Activated T-helper 17 cell treated with anti-CD3 and anti-CD28 coated beads, Interleukin-2, amount 50 U/mL, for 72 hours (primary cell): ENCODE measurements at places on chromosomes 13 and 19.

DNA sequence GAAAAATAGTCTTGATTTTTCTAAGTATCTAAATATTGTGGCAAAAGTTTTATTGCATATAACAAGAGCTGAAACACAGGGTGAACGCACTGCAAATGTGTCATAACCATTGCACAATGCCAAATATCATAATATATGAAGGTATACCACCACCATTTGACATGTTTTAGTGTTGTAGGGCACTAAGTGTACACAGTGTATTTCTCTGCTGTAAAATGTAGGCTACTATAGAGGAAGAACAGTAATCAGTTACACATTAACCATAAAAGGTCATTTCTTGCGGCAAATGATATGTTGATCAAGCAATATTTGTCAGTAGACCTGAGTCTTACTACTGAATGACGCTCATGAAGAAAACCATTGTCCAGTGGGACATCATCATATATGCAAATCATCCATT is 18.3 kb upstream of the KLF5 start:
- H3K27ac ChIP-seq, result no peak overlapping the region
- no peak for ATAC-seq

DNA sequence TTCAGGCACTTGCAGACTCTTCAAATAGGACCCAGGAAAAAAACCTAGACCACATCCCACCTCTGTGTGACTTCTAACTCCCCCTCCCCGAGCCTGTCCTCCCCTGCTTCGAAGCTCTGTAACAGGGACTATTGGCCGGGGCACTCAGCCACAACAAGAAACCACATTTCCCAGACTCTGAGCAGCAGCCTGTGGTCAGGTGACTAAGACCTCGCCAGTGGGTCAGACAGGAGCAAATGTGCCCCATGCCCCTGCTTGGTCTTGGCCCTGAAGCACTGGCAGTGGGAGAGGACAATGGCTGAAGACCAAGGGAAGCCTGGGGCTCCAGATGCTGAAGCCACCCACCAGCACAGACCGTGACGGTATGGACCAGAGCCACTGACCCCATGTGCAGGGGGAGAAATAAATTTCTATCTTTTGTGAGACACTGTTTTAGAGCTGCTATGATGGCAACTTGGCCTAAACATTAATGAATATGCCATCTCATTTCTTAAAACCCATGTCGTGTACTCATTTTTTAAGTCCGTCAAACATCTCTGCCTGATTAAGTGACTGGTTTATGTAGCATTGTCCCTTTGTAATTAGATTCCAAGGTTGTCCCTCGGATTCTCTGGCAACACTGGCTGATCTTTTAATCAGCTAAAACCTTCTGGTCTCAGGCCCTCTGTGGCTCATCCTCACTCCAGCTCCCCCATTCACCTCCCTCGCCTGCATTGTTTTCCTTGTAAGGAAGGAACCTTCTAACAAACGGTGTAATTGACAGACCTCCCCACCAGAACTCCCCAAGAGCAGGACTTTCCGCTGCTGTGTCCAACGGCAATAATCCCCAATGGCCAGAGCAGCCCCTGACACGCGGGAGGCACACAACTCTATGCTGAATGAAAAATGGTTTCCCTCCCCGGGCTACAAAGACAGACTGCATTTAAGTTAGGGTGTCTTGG is 98.4 kb downstream of the STK24 start:
- peaks cover 90% of the 10 kb centered on the region for H3K36me3 ChIP-seq
- peak; percentile 31 for ATAC-seq
- H3K4me1 ChIP-seq, result peaks cover 54% of the 10 kb centered on the region
- H3K4me3 ChIP-seq, result peak overlapping the region; percentile 71
- H3K27me3 ChIP-seq, result no peaks in the 10 kb centered on the region
- H3K27ac ChIP-seq, result peak overlapping the region; percentile 92

- H3K4me3 ChIP-seq, result no peak overlapping the region
- peaks cover 5% of the 10 kb centered on the region for H3K36me3 ChIP-seq
- ATAC-seq, result peak; percentile 69
- H3K27me3 ChIP-seq, result no peaks in the 10 kb centered on the region
- H3K27ac ChIP-seq, result peak overlapping the region; percentile 75
These were observed 22.5 kb downstream of the DHRS12 start for GRCh38 chr13:51781246-51782022.

GRCh38 chr19:51822325-51822724 is 27.4 kb downstream of the FPR3 start:
- no peak overlapping the region for H3K27ac ChIP-seq
- no peaks in the 10 kb centered on the region for H3K27me3 ChIP-seq
- H3K4me3 ChIP-seq, result no peak overlapping the region
- no peaks in the 10 kb centered on the region for H3K36me3 ChIP-seq
- no peaks in the 10 kb centered on the region for H3K4me1 ChIP-seq
- ATAC-seq, result no peak

DNA sequence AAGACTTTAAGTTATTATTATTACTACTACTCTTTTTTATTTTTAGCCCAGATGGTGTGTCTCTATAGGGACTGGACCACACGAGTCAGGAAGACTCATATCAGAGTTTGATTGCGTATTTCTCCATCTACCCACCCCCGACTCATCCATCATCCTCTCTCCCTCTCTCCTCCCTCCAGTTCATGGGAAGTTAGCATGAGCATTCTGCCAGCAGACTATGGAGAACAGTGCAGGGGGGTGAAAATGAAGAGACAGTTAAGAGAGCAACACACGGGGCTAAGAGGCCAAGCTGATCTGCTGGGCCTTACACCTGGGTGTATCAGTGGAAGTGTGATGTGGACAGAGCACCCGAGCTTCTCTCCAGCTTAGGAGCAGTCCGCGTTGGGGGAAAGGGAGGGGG is 95.0 kb downstream of the UQCRFS1 start:
- no peaks in the 10 kb centered on the region for H3K36me3 ChIP-seq
- no peaks in the 10 kb centered on the region for H3K27me3 ChIP-seq
- no peak overlapping the region for H3K27ac ChIP-seq
- no peak for ATAC-seq
- H3K4me3 ChIP-seq, result no peak overlapping the region

DNA sequence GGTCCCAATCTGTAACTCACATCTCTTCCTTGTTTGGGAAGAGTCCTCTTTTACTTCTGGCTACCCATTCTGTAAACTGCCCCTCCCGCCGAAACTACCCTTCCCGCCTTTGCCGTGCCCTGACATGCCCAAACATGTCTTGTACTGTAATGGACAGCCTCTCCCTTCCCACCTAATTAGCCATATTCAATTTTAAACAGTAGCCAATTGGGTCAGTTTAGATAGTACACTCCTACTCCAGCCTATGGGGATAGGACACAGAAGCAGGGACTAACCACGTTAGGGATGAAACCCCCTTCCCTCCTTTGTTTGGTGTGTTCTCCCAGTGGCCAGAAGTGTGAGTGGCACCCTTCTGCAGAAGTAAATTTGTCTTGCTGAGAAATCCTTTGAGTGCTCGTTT is 34.2 kb downstream of the SACS start:
- H3K4me3 ChIP-seq, result no peak overlapping the region
- H3K4me1 ChIP-seq, result no peaks in the 10 kb centered on the region
- H3K27ac ChIP-seq, result no peak overlapping the region
- no peaks in the 10 kb centered on the region for H3K36me3 ChIP-seq

GRCh38 chr13:34720618-34721017 is 221.5 kb upstream of the NBEA start:
- H3K27ac ChIP-seq, result no peak overlapping the region
- H3K4me3 ChIP-seq, result no peak overlapping the region
- no peak for ATAC-seq
- H3K36me3 ChIP-seq, result no peaks in the 10 kb centered on the region

DNA sequence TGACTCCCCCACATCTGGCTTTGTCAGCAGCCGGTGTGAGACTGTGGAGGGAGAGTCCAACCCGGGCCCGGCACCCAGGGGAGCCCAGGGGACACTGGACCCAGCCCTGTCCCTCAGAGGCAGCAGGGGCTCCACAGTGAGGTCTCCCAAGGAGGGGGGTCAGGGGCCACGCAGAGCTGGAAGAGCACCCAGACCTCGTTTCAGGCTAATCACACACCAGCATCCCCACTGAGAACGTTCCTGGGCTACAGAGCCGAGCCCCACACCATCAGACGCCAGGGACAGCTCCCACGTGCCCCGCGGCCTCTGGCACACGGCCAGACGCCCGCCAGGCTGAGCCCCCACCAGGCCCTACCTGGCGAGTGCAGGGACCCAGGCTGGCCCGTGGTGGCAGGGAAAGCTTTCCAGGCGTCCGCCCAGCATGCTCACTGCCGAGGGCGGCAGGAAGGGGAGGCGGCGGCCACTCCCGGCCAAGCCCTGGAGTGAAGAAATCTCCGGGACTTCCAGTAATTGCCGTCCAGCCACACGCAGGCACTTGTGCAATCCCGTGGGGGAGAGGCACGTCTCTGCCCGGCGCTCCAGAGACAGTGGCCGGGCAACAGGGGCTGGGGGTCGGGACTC is 19.2 kb downstream of the SBNO2 start:
- no peak overlapping the region for H3K4me3 ChIP-seq
- H3K4me1 ChIP-seq, result no peaks in the 10 kb centered on the region
- H3K27ac ChIP-seq, result no peak overlapping the region
- ATAC-seq, result no peak
- H3K27me3 ChIP-seq, result no peaks in the 10 kb centered on the region
- H3K36me3 ChIP-seq, result peaks cover 11% of the 10 kb centered on the region

- no peak overlapping the region for H3K27ac ChIP-seq
- no peaks in the 10 kb centered on the region for H3K27me3 ChIP-seq
- no peaks in the 10 kb centered on the region for H3K4me1 ChIP-seq
- H3K4me3 ChIP-seq, result no peak overlapping the region
These were observed 11.6 kb upstream of the ATP8B3 start for GRCh38 chr19:1823539-1824251.

- ATAC-seq, result no peak
- H3K27ac ChIP-seq, result no peak overlapping the region
- no peak overlapping the region for H3K4me3 ChIP-seq
- H3K36me3 ChIP-seq, result peaks cover 19% of the 10 kb centered on the region
These were observed 48.8 kb upstream of the NPAS1 start for GRCh38 chr19:46970815-46971214.

DNA sequence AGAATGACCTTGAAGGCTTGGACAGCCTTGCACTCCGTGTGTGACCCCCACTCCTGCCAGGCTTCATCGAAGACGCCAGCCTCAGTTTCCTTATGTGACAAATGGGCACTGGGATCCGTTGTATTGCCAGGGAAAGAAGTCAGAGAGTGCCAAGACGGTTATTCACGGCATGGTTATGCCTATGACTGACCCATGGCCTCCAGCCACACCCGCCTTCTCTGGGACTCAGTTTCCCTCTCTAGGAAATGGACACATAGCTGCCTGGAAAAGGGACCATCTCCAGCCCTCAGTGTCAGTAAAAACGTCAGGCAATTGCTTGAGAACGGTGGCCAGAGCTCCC is 915 bp upstream of the UBE2S start:
- ATAC-seq, result no peak
- H3K4me1 ChIP-seq, result peaks cover 14% of the 10 kb centered on the region
- no peaks in the 10 kb centered on the region for H3K27me3 ChIP-seq
- H3K4me3 ChIP-seq, result peak overlapping the region; percentile 97

GRCh38 chr19:18507727-18508440 is 14.0 kb downstream of the ELL start:
- H3K4me3 ChIP-seq, result peak overlapping the region; percentile 54
- H3K4me1 ChIP-seq, result peaks cover 36% of the 10 kb centered on the region
- H3K36me3 ChIP-seq, result no peaks in the 10 kb centered on the region
- no peak for ATAC-seq
- H3K27ac ChIP-seq, result peak overlapping the region; percentile 89
- H3K27me3 ChIP-seq, result no peaks in the 10 kb centered on the region

- ATAC-seq, result no peak
- no peaks in the 10 kb centered on the region for H3K4me1 ChIP-seq
- no peak overlapping the region for H3K4me3 ChIP-seq
- no peaks in the 10 kb centered on the region for H3K27me3 ChIP-seq
These were observed 389.2 kb downstream of the NDFIP2 start for GRCh38 chr13:79870123-79870522.

DNA sequence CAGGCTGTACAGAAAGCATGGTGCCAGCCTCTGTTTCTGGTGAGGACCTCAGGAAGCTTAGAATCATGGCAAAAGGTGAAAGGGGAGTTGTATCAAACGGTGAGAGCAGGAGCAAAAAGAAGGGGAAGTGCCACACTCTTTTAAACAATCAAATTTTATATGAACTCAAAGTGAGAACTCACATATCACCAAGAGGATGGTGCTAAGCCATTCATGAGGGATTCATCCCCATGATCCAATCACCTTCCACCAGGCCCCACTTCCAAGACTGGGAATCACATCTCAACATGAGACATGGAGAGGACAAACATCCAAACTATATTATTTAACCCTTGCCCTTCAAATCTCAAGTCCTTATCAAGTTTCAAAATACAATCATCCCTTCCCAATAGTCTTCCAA is 836.7 kb downstream of the SLITRK5 start:
- H3K27ac ChIP-seq, result no peak overlapping the region
- no peak overlapping the region for H3K4me3 ChIP-seq
- no peaks in the 10 kb centered on the region for H3K27me3 ChIP-seq
- H3K4me1 ChIP-seq, result no peaks in the 10 kb centered on the region
- no peaks in the 10 kb centered on the region for H3K36me3 ChIP-seq

- no peak overlapping the region for H3K27ac ChIP-seq
- H3K36me3 ChIP-seq, result no peaks in the 10 kb centered on the region
- no peaks in the 10 kb centered on the region for H3K4me1 ChIP-seq
- H3K4me3 ChIP-seq, result no peak overlapping the region
- H3K27me3 ChIP-seq, result peaks cover 12% of the 10 kb centered on the region
- ATAC-seq, result no peak
These were observed 166.0 kb upstream of the ZNF536 start for GRCh38 chr19:30206187-30206586.

GRCh38 chr13:113022745-113023574 is 53.9 kb downstream of the MCF2L start:
- no peak overlapping the region for H3K27ac ChIP-seq
- no peaks in the 10 kb centered on the region for H3K4me1 ChIP-seq
- H3K4me3 ChIP-seq, result no peak overlapping the region
- no peak for ATAC-seq

DNA sequence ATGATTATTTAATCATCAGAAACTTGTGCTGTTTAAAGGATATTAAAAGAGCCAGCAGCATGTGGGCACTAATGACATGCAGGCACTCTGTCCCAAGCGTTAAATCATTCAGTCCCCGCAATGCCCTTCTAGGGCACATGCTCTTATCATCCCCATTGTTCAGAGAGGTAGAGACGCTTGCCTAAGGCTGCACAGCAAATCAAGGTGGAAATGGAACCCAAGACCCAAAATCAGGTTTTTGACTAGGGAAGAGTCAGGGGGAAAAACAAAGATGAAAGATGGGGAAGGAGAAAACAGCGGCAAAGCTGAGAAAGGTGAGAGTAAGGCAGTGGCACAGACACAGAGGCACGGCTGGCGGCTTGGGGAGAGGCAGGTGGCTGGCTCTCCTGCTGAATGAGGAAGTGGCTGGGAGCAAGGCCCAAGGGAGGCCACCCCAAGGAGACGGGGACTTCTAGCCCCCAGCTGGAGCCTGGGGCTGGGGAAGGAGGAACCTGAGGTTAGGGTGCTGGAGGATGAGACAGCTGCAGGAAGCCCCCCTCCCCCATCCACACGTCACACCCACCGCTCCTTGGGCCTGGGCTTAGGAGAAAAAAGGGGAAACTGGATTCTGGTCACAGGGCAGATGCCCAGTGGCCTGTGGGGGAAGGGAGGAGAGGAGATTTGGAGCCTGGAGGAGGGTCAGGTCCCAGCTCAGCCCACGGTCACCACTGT is 1.0 kb upstream of the TYROBP start:
- ATAC-seq, result no peak
- H3K27ac ChIP-seq, result no peak overlapping the region
- H3K4me3 ChIP-seq, result no peak overlapping the region
- H3K4me1 ChIP-seq, result peaks cover 12% of the 10 kb centered on the region
- no peaks in the 10 kb centered on the region for H3K27me3 ChIP-seq
